Skeletal muscle cell (primary cell): ENCODE measurements at places on chromosomes 12 and 14.

DNA sequence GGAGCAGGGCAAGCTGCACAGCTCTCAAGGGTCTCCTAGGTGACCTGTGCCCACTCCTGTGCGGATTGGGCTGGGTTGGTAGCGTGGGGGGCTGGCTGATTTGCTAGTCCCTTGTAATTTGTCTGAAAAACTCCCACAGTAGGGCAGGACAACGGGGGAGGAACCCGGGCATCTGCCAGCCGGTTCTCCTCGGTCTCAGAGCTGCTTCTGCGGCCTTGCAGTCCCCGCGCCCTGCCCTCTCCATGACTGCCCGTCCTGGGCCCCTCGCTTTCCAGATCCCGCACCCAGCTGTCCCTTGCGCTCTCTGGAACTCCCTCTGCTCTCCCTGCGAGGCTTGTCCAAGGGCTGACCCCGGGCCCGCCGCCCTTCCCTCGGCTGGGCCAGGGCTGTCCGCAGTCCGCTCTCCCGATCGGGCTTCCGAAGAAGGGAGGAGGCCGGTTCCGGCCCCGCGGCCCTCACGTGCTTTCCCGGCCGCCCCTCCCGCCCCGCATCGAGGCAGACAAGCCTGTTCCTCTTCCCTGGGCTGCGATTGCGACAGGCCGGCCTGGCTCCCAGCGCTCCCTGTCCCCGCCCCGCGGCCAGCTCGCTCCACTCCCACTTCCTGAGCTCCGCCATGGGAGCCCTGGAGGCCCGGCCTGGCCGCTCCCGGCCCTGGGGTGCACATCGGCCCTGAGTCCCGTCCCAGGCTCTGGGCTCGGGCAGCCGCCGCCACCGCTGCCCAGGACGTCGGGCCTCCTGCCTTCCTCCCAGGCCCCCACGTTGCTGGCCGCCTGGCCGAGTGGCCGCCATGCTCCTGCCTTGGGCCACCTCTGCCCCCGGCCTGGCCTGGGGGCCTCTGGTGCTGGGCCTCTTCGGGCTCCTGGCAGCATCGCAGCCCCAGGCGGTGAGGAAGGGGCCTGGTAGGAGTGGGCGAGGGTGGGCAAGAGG lies at the start of gene LTBR:
Gene LTBR, plus strand, starts transcription at position 591 of the 927 bp plus-strand sequence. Its CDS starts 197 bp downstream, at position 788.
- peak; percentile 76 for DNase-seq

DNA sequence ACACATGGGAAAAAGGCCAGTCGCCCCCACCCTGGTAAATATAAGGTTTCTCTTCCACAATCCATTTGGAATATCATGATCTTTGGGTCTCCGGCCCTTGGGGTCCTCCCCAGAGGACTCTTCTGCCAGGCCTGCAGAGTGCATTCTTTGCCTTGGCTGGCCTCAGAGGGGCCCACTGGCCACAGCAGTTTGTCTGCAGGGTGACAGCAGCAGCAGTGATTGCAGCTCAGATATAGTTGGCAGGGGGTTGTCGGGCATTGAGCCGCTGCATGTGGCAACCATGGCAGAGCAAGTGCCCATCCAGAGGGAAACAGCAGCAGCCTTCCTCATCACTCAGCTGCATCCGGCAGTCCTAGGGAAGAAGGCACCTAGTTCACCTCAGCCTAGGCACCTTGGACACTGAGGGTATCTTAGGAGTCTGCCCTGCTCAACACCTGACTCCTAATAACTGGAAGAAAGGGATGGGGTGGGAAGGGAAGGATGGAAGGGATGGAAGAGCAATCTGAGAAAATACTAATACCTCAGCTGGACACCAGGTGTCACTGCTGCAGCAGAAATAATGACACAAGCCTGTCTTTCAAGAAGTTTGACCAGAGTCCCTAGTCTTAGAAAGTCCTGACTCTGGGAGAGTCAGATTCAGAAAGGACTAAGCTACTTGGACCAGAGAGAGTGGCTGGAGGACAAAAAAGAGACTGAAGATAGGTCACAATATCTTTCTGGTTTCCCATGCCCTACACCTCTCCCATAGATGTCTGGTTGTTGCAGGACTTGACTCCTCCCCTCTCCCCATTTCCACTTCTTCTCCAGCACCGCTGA lies 8.9 kb downstream of the AJUBA start:
- no peak for DNase-seq

GRCh38 chr14:35747379-35747778 lies 61.7 kb downstream of the RALGAPA1 start:
- no peak for DNase-seq

DNA sequence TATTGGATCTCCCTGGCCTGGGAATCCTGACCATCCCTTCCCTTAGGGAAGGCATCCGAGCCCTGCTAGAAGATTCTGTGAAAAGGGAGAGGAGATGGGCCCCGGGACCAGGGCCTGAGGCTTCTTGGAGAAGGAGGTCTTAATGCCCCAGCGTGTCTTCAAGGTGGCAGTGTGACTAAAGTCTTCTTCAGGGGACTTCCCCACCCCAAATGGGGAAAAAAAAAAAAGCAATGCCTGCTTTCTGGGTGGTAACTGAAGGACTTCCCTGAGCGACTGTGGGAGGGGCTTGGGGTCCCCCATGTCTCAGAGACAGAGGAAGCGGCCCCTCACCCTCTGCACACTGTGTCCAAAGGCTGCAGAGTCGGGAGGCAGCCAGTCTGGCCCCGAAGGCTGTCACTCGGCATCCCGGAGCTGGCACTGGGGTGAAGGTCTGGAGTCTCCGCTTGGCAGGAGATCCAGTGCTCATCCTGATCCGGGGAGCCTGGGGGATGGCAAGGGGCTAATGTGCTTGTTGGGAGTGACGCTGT lies 7.8 kb upstream of the PGF start:
- no peak for DNase-seq
